MV-4-11 (cell line): ENCODE measurements at places on chromosomes 3 and 15.

GRCh38 chr15:97463696-97464095, 496.8 kb upstream of the ARRDC4 start:
- no peak for DNase-seq

DNA sequence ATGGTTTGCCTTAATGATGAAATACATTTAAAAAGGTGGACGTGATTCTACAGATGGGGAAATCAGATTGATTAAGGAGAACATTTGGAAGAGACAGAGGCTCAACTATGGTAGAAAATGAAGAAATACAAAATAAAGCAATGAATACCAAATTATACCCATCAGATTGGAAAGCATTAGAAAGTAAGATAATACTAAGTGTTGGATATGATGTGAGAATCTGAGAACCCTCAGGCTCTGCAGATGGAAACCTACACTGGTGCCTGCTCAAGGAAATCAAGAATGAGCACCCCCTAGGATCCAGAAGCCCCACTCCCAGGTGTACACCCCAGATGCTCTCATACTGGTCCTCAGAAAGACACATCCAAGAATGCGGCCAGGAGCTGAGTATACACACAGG, 4.6 kb downstream of the FAM174B start:
- no peak for DNase-seq

DNA sequence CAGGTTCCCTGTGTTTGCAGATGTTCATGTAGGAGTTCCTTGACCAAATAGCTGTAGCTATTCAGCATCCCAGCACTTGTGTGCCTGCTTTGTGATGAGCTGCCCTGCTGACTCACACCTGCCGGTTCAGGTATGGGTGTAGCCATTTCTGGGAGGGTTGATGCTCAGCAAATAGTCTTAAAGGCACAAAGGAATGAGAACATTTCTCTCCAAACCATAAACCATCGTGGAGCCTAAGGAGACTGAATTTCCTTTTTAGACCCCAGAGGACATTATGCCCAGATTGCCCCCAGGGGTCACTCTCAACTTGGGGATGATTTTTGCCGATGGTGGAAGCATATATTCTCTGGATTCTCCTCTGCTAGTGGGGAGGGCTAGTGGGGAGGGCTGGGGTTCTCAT, 80.6 kb downstream of the ADAMTSL3 start:
- DNase-seq, result no peak

GRCh38 chr3:43537225-43537624, 84.6 kb downstream of the ANO10 start:
- DNase-seq, result no peak

DNA sequence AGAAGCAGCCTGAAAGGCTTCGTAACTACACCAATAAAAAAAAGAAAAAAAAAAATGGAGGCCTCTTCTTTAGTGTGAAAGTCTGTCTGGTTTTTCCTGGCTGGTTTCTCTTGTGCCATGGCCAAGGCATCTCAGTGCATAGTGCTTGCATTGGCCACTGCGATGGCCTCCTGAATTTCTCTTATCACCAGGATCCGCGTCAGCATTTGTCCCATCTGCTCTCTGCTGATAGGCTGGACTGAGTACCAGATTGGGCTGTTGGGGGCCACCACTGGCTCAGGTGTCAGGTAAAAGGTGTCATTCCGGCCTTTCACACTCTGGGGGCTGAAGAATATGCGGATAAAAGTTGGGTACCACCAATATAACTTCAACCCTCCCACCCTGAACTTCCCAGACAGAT, 1.1 kb upstream of the IMPDH2 start:
- no peak for DNase-seq

DNA sequence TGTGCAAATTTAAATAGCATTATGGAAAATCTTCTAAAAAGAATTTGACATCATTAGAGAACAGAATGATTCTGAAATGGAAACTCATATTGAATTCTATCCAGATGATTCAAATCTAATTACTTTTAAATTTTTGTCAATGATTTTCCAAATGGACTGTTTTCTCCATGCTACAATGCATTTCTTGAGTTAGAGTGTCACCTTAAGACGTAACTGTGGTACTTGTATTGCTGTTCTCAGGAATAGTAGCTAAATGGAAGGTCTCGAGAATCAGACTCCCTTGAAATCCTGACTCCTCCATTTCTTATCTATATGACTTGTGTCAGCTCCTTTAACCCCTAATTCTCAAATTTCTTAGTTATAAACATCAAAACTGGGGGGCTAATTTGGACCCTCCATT, 102.3 kb downstream of the P2RY1 start:
- DNase-seq, result no peak

DNA sequence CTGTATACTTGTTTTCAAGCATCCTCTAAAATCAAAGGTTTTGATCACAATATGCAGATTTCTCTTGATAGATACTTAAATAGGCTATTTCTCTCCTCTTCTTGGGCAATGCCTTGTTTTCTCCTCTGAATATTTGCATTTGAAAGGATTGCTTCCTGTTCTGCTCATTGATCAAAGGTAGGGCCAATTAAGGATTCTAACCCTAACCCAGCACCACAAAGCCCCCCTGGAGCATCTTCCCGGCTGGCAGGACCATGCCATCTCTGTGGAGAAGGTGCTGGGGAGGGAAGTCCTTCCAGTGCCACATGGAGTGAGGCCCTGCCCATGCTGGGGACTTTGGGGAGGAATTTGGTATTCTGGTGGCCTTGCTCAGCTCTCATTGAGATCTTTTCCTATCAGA, 11.3 kb upstream of the NIPA2 start:
- no peak for DNase-seq

- no peak for DNase-seq
These were observed 76.4 kb downstream of the ZPLD1 start for GRCh38 chr3:102511168-102511567.
